ENCODE measurements at places on chromosomes 3 and 15.

- DNase-seq: no peak
Observed at GRCh38 chr3:62824965-62825592, 50.1 kb downstream of the CADPS start.

GRCh38 chr3:171850320-171850959 lies 7.3 kb downstream of the TMEM212 start:
- no peak for DNase-seq

GRCh38 chr3:50662408-50662807 lies 12.3 kb upstream of the DOCK3 start:
- DNase-seq: no peak

- DNase-seq: no peak
Observed at GRCh38 chr3:128788268-128788869, 62.4 kb downstream of the RAB7A start.
